ENCODE measurements at places on chromosomes 11 and 22. TPM values are rescaled to one million over a fixed set of nuclear protein-coding genes. Genes with fewer than 3 reads are reported as not detected.

CARD18 gene
- polyA plus RNA-seq = not detected

TMEM218 gene
- polyA plus RNA-seq = 51.2 TPM

YAP1 gene
- 191 TPM for polyA plus RNA-seq

OR5F1 gene
- polyA plus RNA-seq = not detected
